ENCODE measurements at places on chromosomes 2 and 18. TPM values are rescaled to one million over a fixed set of nuclear protein-coding genes. Genes with fewer than 3 reads are reported as not detected.

The FEV gene
- total RNA-seq, result not detected

The IHH gene
- total RNA-seq, result not detected

The TPO gene
- total RNA-seq, result not detected

The SPATS2L gene
- 43.8 TPM for total RNA-seq

The SAG gene
- total RNA-seq, result under 0.01 TPM

The HOXD10 gene
- 0.15 TPM for total RNA-seq

The DSG4 gene
- total RNA-seq, result not detected

The C18orf63 gene
- not detected for total RNA-seq

The PSMA8 gene
- total RNA-seq, result not detected

The AOX1 gene
- total RNA-seq, result 0.32 TPM

The SNED1 gene
- 6.2 TPM for total RNA-seq

The ALK gene
- total RNA-seq, result not detected

The GKN2 gene
- total RNA-seq, result not detected

The KRTCAP3 gene
- not detected for total RNA-seq

The OXER1 gene
- total RNA-seq, result not detected

The DOCK10 gene
- total RNA-seq, result 13.7 TPM

The NEB gene
- 0.32 TPM for total RNA-seq

The MYO3B gene
- under 0.01 TPM for total RNA-seq

The CD207 gene
- 0.30 TPM for total RNA-seq

The UGT1A5 gene
- not detected for total RNA-seq

The PKDCC gene
- total RNA-seq, result 12.3 TPM

The ANO7 gene
- 0.15 TPM for total RNA-seq

The CYP26B1 gene
- under 0.01 TPM for total RNA-seq

The TWIST2 gene
- 0.91 TPM for total RNA-seq

The SLC9A2 gene
- total RNA-seq, result not detected

The CNOT9 gene
- 54.0 TPM for total RNA-seq

The TTC27 gene
- total RNA-seq, result 31.8 TPM

The SLC11A1 gene
- not detected for total RNA-seq

The IL1A gene
- 2.9 TPM for total RNA-seq

The SERPINB3 gene
- not detected for total RNA-seq

The SIX3 gene
- total RNA-seq, result not detected

The POTEI gene
- under 0.01 TPM for total RNA-seq

The MTCL1 gene
- total RNA-seq, result 25.2 TPM

The HNMT gene
- 10.4 TPM for total RNA-seq

The SPHKAP gene
- total RNA-seq, result under 0.01 TPM

The GRHL1 gene
- 1.3 TPM for total RNA-seq

The HOXD1 gene
- 4.3 TPM for total RNA-seq

The LCT gene
- not detected for total RNA-seq

The MEP1B gene
- total RNA-seq, result not detected

The TGFA gene
- total RNA-seq, result not detected

The DUSP28 gene
- total RNA-seq, result 3.2 TPM

The CHST10 gene
- 14.3 TPM for total RNA-seq

The SCYGR4 gene
- total RNA-seq, result not detected

The SPR gene
- 74.0 TPM for total RNA-seq

The RGPD8 gene
- 16.3 TPM for total RNA-seq

The RESP18 gene
- not detected for total RNA-seq

The NEUROD1 gene
- not detected for total RNA-seq

The ZRANB3 gene
- total RNA-seq, result 8.1 TPM

The FLACC1 gene
- under 0.01 TPM for total RNA-seq

The GALR1 gene
- not detected for total RNA-seq

The DYNAP gene
- total RNA-seq, result not detected

The IRS1 gene
- under 0.01 TPM for total RNA-seq

The SYT4 gene
- not detected for total RNA-seq
